ENCODE measurements at places on chromosomes 5 and 9.

DNA sequence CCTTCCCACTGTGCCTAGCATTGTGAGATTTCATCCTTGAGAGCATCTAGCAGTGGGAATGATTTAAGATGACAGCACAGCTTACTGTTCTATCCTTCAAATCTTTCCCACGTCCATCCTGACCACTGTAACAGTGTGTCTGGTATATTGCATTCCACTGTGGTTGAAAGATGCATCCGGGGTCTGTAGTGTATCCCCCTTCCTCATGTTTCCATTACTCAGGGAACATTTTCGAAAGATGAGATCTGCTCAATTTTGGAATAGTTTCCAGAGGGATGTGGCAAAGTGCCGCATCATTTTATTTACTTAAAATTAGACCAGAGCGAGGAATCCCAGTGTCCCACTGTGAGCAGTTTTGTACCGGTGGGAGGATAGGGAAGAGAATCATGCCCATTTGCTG lies 407.1 kb upstream of the PAPPA start:
- no peak for DNase-seq

GRCh38 chr9:101176384-101176783 lies 147.9 kb downstream of the PLPPR1 start:
- no peak for DNase-seq

GRCh38 chr5:151885138-151885908 lies 39.3 kb downstream of the GLRA1 start:
- no peak for DNase-seq

DNA sequence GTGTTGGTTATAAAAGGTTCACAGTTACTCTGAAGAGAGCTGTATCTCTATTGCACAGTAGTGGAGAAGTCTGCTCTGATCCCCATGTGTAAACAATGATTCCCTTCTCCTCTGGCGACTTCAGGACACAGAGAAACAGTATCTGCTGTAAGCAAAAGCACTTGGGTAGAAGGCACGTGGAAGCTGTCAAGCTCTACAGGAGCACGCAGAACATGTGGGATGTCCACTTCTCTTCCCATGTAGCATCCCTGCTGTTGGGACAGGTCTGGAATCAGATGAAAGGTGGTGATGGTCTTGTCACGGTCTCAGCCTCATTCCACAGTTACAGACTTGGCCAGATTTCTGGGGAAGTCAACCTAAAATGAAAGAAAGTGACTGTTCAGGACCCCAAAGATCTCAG lies 9.4 kb upstream of the MAPK9 start:
- DNase-seq = no peak

- no peak for DNase-seq
These were observed 108.1 kb upstream of the FBN2 start for GRCh38 chr5:128646176-128646575.

GRCh38 chr9:135379540-135380267 lies 99.9 kb upstream of the PPP1R26 start:
- DNase-seq = no peak

DNA sequence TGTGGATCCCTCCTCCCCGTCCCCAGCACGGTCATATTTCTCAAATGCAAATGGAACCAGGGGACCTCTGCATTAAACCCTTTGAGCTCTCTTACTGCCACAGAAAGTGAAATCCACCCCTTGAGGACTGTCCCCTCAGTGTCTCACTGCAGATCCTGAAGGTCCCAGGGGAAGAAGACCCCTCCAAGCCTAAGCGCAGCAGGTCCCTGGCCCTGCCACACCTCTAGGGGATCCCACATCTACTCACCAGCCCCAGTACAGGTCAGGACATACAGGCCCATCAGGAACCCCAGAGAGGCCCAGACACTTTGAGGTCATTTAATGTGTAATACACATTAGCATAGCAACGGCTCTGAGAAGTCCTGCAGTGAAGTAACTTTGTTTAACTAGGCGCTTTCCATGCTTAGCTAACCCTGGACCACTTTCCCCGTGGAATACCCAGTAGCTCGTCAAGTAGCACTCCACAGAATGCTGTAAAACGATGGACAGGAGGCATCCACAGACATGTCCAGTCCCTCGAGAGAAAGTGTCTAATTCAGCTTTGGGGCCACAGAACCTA lies 54.7 kb upstream of the ALDH1B1 start:
- no peak for DNase-seq

- DNase-seq = no peak
These were observed 4.0 kb downstream of the LCN2 start for GRCh38 chr9:128153060-128153946.

- DNase-seq = no peak
These were observed 15.1 kb upstream of the RNF145 start for GRCh38 chr5:159224471-159224870.

- DNase-seq = no peak
These were observed 4.3 kb downstream of the TMEFF1 start for GRCh38 chr9:100477241-100477640.

GRCh38 chr9:90032296-90033027 lies 427.6 kb downstream of the GADD45G start:
- no peak for DNase-seq

DNA sequence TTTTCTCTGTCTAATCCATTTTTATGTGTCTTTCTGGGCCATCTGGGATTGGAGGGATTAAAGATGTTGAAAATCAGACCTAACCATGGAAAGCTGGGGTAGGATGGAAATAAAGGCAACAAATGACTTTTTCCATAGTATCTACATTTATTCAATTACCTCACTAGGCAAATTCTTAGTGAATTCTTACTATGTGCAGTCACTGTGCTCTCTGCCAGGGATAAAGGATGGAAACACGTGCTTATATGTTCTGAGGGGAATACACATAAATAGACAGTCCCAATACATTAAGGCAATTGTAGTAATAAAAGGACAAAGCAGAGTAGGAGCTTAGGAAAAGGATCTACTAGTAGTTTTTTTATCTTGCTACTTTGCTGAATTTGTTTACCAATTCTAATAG lies 214.2 kb downstream of the PRR16 start:
- no peak for DNase-seq

GRCh38 chr5:97929383-97929782 lies 746.3 kb upstream of the RIOK2 start:
- no peak for DNase-seq

- no peak for DNase-seq
These were observed 761.7 kb upstream of the ARRDC3 start for GRCh38 chr5:92144824-92145223.

DNA sequence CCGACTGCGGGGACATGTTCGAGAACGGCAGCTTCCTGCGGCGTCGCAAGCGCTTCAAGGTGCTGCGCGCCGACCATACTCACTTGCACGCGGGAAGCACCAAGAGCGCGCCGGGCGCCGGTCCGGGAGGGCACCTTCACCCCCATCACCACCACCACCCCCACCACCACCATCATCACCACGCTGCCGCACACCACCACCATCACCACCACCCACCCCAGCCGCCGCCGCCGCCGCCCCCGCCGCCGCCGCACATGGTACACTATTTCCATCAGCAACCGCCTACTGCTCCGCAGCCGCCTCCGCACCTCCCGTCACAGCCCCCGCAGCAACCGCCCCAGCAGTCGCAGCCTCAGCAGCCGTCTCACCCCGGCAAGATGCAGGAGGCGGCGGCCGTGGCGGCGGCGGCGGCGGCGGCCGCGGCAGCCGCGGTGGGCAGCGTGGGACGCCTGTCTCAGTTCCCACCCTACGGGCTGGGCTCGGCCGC lies 514 bp downstream of the FOXB2 start:
- DNase-seq = no peak

- no peak for DNase-seq
These were observed 100.7 kb downstream of the VCAN start for GRCh38 chr5:83572271-83572670.

DNA sequence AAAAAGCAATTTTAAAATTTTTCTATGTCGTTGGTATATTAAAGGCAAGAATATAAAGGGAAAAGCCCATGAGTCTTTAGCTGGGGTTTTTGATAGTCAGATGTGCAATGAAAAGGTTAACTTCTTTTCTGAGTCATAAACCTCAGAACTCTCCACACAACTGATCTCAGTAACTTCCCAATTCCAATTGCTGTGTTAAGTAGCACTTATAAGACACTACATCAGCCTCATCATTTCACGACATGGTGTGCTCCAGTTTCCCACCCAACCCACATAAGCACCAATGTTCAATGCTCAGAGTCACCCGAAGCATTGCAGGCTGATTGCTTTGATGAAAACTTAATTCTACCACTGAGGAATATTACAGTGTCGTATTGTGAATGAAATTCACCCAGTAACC lies 155.8 kb downstream of the TSSK1B start:
- DNase-seq = no peak

DNA sequence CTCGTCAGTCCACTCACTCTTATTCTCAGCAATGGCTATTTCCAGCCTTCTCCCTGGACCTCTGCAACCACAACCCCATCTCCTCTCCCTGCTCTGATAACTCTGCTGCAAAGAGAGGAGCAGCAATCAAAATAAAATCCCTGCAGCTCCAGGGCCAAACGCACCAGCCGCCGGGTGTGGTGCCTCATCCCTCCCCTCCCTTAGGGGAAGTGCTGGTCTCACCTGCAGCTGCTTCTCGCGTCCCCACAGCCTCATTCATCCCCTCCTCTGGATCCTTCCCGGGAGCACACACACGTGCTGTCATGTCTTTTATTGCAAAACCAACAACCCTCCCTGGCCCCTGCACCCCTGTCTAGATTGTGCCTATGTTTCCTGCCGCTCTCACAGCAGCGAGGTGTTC lies 77.8 kb downstream of the TENT4A start:
- no peak for DNase-seq

DNA sequence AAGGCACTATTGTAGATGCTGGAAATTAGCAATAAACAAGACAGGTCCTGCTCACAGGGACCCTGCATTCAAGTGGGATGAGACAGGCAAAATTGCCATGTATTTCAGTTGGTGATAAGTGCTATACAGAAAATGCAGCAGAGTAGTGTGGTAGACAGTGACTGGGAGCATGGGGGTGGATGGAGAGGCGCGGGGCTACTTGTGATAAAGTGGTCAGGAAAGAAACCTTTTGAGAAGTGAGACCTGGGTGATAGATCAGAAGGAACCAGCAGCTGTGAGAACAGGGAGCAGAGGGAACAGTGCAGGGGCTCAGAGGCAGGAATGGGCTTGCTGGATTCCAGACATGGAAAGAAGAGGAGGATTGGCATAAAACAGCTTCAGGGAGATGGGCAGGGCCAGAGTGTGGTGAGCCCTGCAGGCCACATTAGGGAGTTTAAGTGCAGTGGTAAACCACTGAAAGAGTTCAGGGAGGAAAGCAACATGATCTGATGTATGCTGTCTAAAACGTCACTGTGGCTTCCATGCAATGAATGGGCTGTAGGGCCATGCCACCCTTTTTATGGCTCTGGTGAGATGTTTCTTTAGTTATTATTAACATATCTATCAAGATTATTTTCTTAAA lies 7.3 kb downstream of the CRHBP start:
- no peak for DNase-seq

- DNase-seq = no peak
These were observed 27.0 kb downstream of the SLC25A25 start for GRCh38 chr9:128094950-128095544.

DNA sequence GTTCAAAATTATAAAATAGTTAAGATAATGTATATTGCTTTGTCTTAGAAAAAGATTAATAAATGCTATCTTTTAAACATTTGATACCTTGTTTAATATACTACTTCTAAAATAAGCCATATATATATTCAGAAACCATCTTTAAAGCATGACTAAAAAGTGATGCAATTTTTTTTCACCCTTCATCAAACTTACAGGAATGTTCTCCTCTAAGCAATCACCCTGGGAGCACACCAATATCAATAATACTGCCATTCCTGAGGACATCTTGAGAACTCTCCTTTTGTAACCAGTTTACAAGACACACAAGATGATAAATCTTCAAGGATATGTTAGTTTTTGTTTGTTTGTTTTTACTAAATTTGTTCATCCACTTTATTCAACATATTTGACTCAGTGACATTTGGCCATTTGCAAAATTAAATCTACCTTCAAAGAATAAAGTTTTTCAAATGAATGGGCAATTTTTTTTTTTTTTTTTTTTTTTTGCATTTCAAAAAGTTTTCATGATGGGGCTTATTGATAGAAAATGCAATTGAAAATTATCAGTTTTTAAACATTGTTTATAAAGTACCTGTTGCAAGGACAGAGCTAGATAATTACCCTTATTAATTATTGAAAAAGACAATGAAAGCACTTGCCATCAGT lies 17.2 kb downstream of the FOXD1 start:
- DNase-seq = no peak

DNA sequence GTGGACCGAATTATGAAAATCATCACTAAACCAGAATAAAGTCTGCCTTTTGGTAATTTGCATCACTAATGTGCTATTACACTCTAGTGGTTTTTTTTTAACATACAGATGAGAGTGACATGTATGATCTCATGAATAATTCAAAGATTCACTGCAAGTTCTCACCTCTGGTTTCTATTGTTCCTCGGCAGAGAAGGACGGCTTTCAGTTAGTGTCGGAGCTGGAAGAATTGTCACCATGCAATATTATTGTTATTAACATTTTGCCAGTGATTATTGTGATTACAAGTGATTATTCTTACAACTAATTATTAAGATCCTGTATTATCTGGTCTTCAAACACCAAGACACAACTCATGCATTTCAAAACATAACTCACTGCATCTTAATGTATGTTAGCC lies 366.6 kb upstream of the RPS23 start:
- DNase-seq = no peak

- no peak for DNase-seq
These were observed 6.3 kb downstream of the DNLZ start for GRCh38 chr9:136357202-136357725.

DNA sequence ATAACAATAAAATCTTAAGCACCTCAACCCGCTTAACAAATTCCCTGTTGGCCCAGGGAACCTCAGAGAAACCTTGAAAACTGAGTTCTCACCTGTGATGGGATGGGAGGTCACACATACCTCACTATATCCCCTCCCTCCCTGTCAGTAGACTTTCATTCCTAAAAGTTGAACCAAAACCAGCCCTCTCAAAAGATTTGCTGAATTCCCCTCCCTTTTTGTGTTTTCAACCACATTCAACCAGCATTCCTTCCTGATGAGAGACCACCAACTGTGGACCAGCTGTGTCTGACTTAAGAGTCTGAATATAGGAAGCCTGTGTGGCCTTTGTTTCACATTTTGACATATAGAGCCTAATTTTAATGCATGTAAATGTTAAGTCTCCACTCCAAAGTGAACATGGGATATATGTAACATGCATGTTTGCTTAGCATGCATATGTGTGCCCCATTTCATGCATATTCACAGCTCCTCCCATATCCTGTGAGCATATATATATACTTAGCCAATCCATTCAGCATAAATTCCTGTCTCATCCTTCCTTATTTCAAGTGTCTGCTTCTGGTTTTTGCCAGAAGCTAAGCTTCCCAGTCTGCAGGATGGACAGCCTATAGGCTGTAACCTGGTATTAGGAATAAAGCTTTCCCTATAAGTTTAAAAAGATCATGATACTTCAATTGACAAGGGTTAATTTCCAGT lies 604.6 kb downstream of the PTPRD start:
- DNase-seq = no peak
